Kidney glomerular epithelial cell (primary cell): ENCODE measurements at places on chromosomes 5 and 9.

DNA sequence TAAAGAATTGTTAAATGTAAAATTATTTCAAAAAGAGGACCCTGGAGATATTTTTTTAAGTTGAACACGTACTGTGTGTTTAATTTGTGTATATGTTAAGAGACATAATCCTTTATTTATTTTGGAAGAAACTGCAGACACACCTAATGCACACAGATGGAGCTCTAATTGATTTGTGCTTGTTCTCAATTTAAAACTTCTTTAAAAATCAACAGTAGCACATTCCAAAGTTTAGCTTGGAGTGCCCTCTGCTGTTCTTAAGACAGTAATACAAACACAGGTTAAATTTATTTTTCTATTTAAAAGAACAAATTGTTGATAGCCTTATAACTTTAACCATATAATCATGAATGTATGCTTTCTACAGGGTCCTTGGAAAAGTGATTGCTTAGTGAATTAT, 277.6 kb upstream of the ADAMTS16 start:
- peak; percentile 66 for DNase-seq

DNA sequence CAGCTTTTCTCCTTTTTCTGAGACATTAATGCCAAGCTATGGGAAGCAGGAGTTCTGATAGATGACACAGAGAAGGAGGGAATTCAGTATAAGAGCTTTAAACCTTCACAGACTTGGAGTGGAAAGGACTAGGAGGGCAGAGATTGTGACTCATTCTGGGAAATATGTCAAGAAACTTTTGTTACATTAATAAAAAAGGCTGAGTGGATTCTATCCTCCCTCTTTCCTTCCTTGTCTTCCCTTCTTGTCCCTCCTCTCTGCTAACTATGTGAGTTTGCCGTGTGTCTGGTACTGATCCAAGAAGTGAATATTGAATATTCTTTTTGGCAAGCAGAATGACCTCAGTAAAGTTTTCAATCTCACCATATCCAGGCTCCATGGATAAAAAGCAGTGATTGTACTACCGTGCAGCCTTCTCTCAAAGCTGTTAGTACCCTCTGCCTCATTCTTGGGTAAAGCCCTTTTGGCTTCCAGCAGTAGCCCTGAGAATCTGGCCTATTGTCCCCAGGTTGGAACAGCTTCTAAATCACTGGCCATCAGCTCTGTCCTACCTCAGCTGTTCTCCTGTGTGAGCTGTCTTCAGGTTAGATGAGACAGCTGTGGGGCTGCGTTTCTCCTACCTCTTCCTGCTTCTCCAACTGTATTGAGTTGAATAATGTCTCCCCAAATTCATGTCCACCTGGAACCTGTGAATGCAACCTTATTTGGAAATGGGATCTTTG, 73.9 kb downstream of the ATG10 start:
- peak; percentile 18 for DNase-seq

DNA sequence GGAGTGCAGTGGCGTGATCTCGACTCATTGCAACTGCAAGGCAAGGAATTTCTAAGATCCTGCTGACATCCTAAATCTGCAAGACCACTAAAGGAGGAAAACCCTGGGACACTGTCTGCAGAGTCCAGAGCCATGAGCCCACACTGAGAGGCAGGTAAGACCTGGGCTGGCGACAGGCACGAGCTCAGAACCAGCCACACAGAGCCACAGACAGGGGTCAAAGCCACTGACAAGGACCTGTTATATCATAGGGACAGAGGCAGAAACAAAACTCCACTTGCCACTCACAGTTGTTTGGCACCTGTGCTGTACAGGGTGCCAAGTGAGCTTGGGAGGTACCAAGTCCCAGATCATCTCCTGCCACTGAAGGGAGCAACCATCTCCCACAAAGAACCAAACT, 34.2 kb downstream of the IPPK start:
- no peak for DNase-seq

DNA sequence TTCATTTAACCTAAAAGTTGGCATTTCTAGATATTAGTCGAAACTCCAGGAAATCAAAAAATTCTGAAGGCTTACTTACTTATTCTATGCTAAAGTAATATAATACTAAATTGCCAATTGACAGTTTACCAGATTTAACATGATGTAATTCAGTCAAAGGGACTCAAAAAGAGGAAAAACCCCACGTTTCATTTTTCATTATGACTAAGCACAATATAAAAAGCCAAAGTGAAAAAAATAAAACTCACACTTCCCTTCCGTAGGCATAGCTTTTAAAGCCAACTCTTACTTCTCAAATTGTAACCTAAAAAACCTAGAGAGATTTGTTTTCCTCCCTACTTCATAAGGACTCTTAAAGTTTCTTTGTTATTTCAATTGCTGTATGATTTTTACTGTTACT, 146.6 kb downstream of the RAPGEF6 start:
- DNase-seq, result no peak

- no peak for DNase-seq
Measured at GRCh38 chr9:91783876-91784672, 166.0 kb downstream of the ROR2 start.

GRCh38 chr5:131783874-131784273, 12.9 kb downstream of the FNIP1 start:
- no peak for DNase-seq

- no peak for DNase-seq
Measured at GRCh38 chr5:83827111-83827557, 106.5 kb upstream of the HAPLN1 start.

- DNase-seq, result no peak
Measured at GRCh38 chr9:81827616-81828296, 100.5 kb upstream of the SPATA31D4 start.

GRCh38 chr5:157354800-157355199, 88.9 kb downstream of the CYFIP2 start:
- DNase-seq, result no peak

DNA sequence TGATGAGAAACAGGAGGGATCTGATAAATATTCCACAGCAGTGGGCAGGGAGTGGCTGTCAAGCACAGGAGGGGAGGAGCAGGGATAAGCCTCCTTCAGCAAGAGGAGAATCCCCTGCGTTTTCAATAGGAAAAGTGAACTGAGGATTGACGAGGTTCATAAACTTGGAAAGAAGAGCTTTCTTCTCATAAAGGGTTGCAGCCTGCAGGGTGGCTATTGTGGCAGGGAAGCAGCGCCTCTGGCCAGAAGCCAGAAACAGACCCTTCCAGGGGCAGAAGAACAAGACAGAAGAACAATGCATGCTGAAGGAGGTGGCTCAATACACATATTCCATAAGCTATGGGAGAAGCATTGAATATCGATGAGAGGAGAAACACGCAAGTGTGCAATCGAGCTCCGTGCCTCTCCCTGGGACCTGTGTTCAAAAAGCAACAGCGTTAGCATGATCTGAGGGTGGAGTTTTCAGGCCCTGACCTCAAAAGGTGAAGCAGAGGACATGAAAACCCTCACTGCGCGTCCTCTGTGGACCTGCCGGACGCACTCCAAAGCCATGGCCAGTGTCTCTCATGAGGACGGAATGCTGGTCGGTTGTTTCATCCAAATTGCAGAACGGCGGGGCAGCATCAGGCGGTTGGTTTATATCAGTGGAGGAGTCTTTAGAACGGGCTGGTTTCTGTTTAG, 67.6 kb downstream of the ANKRD33B start:
- no peak for DNase-seq

- no peak for DNase-seq
Measured at GRCh38 chr9:72649127-72649442, 127.7 kb downstream of the TMC1 start.
